ENCODE measurements at places on chromosomes 7 and 10.

DNA sequence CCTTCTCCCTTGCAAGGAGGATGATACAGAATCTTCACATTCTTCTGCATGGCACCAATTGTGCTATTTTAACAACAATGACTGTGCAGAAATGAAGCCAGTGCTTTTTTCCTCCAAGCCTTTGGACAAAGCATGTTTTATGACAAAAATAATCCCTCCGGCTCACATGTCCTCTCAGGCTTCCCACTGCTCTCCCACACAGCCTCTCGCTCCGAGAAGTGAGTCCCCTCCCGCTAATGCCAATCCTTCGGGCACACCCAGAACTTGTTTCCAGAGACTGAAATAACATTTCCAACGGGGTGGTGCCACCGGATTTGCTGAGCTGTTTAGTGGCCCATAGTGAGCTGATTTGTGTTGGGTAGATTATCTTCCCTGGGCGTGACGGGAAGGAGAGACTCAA, 35.8 kb downstream of the RBM17 start:
- DNase-seq = no peak

DNA sequence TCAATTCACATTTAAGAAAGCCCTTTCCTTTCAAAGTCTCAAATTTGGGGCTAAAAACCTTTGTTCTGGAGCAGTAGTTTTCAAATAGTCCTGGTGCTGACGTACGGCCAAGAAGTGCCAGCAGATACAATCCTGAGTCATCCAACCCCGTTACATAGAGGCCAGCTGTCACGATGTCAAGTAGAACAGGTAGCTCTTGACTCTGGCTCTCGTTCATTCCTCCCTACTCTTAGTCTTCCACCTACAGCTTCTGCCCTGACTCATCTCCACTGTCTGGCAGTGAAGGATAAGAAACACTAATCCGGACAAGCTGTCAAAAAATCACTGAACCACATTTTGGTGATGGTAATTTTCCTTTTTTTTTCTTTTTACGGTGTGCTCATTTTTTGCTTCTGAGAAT, 132.4 kb upstream of the PTN start:
- DNase-seq = no peak

GRCh38 chr7:155487509-155488482, 29.9 kb downstream of the EN2 start:
- DNase-seq = no peak

- DNase-seq = no peak
Measured at GRCh38 chr7:134768243-134768642, 11.2 kb upstream of the CALD1 start.

DNA sequence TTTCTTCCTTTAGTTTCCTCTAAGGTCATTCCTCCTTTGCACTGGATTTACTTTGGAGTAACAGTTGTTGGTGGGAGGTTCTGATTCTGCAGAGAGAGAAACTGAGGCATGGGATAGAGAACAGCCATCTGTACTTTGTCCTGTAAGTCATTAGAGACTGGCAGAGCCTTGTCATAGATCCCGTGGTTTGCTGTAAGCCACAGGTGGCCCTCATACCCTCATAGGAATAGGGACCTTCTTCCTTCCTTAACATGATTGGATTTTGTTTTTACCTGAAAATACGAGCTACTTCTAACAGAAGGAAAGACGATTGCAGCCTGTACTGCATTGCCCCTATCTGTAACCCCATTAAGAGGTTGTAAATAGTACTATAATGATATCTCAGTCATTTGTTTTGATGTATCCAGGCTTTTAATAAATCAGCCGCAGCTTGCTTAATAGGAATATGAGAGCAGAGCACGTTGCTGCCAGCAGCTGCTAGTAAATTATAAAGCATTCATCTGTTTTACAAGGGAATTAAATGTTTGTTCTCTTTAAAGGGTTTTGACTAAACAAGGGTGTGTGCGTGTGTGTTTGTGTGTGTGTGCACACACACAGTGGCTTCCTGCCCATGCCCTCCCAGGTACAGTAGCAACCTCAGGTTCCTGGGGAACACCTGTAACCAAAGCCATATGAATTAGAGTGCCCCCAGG, 249.8 kb downstream of the AUTS2 start:
- DNase-seq = no peak

DNA sequence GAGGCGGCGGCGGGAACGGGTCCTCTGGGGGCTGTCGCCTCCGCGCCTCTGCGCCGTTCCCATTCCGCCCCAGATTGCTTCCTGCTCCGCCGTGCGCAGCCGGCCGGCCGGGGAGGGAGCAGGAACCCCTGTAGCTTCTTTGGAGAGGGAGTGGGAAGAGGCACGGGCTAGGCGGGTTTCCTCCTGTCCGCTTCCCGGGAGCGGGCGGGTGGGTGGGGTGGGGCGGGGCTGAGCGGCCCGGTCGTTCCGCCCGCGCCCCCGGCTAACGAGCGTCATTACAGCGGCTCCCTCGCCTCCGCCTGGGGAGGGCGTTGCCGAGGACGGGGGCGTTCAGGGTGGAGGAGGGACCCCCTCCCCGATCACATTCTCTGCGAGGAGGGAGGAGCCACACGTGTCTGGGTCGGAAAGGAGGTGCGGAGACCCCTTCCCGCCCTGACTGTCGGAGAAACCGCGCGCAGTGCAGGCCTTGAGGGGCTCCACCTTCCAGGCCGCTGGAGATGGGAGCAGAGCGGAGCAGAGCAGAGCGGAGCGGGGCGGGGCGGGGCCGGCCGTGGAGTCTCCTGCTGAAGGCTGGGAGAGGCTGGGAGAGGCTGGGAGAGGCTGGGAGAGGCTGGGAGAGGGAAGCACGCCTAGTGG, 39.7 kb downstream of the AGAP3 start:
- no peak for DNase-seq

DNA sequence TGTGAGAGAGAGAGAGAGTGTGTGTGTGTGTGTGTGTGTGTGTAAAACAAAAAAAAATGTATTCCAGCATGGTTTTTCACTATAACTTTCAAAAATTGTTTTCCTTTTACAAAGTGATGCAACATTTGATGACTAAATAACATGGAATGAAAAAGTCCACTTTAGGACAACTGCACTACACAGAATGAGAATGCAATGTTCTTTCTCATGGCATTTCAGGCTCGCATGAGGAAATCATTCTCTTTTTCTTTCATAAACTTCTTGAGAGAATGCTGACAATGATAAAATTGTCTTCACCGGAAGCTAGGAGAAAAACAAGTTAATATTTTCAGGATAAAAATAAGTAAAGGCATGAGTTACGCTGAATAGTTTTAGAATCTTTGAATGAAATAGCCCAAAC, 53.7 kb downstream of the SLC16A12 start:
- no peak for DNase-seq

Data from AML-193 (cell line).